ENCODE measurements at places on chromosomes 13 and 19.

DNA sequence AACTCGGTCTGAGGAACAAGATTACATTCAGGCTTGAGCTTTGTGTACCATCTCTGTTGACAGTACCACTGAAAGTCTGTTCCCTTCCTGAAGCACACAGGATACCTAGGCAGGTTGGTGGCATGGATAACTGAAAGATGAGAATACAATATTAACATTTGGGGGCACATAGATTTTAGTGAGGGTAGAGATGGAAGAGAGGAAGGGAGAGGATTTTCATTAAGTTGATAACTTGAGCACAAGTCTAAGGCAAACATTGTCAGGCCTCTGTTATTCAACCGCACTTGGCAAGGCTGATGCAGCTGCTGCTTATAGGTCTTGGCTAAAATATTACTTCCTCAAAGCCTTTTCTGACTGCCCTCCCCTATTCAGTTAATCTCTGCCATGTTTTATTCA is 10.9 kb downstream of the MIR17HG start:
- no peak for DNase-seq

GRCh38 chr19:53394522-53394973 is 401 bp upstream of the ZNF765 start:
- DNase-seq: peak; percentile 11

- no peak for DNase-seq
These were observed 35.3 kb upstream of the NPAS1 start for GRCh38 chr19:46984077-46985010.

GRCh38 chr19:10353793-10354391 is 14.5 kb upstream of the ICAM3 start:
- no peak for DNase-seq

All from AG09319 (cell line).